ENCODE measurements at places on chromosomes 7 and 10.

DNA sequence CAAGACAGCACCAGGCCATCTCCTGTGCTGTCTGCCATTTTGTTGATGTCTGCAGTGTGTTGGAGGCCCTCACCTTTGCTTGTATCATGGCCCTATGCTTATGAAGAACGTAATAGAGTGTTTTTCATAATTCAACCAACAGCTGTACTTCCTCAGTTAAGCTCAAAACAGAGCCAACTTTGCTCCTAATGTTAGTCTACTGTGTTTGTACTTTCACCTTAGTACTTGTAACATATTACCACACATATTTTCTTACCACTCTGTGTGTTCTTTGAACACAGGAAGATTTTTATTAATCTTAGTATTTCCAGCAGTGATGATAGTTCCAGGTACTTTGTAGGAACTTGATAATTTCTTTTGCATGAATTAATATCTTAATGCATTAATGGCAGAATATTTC lies 5.9 kb downstream of the ZNF33A start:
- no peak for DNase-seq

DNA sequence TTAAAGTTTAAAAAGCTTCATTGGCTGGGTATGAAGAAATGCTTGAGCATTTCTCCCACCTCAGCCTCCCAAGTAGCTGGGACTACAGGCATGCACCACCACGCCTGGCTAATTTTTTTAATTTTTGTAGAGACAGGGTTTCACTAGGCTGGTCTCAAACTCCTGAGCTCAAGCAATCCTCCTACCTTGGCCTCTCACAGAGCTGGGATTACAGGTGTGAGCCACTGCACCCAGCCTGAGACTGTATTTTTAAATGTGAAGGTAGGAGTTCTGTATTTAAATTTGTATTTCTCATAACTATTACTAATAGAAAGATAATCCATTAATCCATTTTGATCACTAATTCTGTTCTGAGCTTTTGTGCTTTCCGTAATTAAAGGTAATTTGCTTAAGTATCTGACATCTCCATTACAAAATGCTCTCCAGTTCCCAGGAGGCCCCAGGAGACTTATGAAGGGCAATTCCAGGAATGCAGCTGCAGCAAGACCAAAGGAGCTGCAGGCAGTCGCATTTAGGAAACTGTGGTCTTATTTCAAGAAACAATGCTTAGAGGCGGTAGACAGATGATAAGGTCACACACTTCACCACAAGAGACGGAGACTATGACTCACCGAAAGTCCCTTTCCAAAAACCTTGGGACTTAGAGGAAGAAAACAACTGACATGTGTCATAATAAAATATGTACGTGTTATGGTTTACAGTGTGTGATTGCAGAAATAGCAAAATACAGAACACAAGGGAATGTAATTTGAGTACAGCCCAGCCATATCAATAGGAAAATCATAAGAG lies 23.3 kb downstream of the YAE1 start:
- no peak for DNase-seq

DNA sequence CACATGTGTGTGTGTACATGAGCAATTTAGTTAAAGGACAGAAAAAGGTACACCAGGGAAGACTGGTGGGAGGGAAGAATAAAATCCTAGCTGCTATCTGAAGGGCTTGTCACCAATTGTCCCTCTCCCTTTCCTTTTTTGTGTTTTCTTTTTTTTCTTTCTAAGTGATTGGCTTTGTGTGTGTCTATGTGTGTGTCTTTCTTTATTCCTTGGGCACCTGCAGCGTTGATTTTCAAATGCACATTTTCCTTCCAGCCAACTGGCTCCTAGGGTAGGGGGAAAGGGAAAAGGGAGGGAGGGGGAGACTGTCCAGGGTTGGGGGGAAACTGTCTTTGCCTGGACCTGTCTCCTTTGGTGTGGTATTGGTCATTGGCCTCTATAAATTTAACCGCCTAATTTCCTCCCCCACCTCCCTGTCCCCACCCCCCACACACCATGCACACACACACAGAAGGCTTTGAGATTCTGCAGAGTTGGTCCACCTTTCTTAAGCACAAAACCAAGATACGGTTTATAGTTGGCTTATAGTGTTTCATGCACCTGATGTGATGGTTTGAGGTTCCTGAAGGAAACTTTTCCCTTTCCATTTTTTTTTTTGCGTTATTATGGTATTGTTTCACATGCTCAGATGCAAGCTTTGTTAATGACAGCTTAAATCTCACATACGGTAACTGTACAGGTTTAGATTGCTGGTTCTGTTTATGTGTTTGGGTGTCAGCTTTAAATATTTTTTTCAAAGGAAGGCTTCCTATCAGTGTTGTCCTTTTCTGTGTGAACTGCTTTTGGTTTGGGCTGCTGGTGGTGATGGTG lies 2.6 kb downstream of the AUTS2 start:
- no peak for DNase-seq

GRCh38 chr7:64183126-64183742 lies 23.8 kb upstream of the ZNF735 start:
- DNase-seq, result peak; percentile 1

- no peak for DNase-seq
Measured at GRCh38 chr10:105827133-105827532, 1186.0 kb downstream of the SORCS3 start.

DNA sequence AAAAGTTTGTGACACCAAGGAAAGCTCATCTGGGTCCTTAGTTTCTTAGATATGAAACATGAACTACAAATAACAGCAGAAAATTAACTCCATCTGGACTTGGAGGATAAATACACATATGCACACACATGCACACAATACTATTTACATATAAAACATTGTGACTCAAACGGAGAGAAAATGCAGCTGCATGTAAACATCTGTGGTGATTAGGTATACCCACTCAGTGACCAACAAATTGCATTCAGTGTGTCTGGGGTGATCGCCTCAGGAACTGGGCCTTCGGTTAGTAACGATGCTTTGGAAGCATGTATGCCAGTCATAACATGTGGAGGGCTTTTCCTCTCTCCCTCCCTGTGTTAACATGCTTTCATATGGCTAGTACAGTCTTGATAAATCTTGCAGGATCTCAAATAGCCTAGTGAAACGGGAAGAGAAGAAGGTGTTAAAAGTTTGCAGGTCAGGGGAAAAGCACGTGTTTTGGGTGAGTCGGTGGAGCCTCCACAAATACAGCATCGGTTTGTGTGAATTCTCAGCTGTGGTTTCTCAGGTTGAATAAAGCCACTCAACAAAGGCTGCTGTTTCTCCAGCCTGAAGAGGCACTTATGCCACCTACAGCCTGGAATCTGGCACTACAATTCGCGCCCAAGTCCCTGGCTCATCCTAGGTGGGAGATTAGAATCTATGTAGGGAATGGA lies 8.7 kb upstream of the GLRX3 start:
- DNase-seq, result peak; percentile 16

DNA sequence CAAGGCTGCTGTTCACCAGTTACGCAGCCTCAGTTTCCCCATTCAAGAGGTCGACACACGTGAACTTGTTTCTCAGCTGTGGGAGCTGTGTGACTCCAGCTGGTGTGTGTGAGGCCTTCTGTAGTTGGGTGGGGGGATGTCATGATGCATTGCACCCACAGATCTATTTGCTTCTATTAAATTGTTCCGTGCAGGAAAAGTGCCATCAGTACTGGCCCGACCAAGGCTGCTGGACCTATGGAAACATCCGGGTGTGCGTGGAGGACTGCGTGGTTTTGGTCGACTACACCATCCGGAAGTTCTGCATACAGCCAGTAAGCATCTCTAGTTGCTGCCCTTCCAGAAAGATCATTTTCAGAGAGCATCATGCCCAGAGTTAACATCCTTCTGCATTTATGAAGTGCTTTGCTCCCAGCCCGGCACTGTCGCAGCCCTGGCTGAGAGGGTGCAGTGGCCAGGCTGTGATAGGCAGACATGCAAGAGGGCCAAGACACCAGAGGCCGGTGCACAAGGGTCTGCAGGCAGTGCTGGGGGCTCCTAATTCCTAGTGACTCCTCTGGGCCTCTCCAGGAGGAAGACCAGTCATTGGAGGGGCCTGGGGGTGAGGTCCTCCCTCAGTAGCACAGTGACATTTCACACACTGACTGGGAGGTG lies 60.2 kb downstream of the MKI67 start:
- no peak for DNase-seq

- no peak for DNase-seq
Measured at GRCh38 chr10:69303632-69304051, 25.3 kb downstream of the HK1 start.

DNA sequence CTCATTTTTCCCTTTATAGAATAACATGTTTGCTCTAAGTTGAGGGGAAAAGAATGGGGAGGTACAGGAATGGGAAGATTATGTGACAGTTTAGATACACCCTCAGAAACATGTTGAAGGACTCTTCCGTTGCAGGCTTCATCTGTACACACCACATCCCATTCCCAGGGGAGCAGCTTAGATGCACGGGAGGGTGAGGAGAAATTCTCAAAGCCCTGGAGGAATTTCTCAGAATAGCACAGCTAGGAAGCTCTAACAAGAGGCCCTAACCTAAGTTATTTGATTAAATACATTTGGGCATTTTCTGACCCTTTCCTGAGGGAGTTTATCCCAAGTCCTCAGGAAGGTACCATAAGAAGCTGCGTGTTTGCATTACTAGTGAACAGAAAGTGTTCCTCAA lies 660.2 kb upstream of the IGFBP3 start:
- DNase-seq, result no peak

GRCh38 chr10:132385721-132386418 lies 11.1 kb upstream of the PWWP2B start:
- DNase-seq, result no peak

DNA sequence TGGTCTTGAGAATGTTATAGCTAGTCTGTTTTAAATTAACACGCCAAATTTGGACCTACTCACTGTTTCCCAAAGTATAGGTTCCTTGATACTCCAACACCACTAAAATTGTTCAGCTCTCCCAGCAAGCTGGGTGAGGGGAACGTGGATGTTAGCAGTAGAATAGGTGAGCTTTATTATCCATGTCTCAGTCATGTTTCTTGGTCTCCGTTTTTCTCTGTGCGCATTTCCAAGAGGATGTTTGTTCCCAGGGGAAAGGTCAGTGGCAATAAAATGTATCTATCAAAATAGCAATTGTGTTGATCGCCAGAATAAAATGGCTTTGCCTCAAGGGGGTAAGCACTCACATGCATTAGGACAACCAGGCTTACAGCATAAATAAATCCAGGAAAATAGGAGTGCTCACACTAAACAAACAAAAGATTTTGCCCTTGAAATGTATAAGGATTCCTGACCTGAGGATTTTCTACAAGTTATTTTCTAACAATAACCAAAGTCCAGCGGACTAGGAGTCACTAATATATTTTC lies 187.0 kb upstream of the C7orf33 start:
- no peak for DNase-seq

- no peak for DNase-seq
Measured at GRCh38 chr7:104431930-104432329, 103.5 kb downstream of the LHFPL3 start.

- no peak for DNase-seq
Measured at GRCh38 chr10:63940277-63940922, 419.2 kb downstream of the REEP3 start.

DNA sequence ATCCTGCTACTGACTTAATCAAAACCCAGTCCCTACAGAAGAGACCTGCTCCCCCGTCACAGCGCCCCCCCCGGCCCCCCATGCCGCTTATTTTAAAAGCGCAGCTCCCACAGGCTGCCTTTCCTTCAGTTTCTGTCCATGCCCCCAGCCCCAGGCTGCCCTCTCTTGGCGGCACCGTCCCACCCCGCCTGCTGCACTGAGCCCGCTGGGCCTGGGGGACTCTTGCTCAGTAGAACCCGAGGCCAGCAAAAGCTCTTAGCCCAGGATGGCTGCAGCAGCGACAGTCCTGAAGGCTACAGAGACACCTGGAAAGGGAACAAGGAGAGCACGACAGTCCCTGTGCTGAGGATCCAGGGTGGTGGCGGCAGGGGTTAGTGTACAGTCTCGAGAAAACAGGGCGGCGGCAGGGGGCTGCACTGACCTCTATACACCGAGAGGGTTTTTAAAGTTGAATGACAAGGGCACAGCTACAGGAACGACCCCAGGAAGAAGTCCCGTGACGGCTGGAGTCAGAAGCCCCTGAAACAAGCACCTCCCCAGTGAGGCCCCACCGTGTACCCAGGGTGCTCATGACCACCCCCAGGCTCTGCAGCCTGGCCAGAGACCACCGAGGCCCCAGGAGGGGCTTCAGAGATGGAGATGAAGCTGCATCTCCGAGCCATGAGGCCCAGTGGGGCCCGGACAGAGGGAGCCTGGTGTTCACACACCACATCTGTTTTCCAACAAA lies 54.4 kb downstream of the ZRANB1 start:
- no peak for DNase-seq

- DNase-seq, result no peak
Measured at GRCh38 chr7:129401228-129401966, 32.8 kb upstream of the STRIP2 start.

DNA sequence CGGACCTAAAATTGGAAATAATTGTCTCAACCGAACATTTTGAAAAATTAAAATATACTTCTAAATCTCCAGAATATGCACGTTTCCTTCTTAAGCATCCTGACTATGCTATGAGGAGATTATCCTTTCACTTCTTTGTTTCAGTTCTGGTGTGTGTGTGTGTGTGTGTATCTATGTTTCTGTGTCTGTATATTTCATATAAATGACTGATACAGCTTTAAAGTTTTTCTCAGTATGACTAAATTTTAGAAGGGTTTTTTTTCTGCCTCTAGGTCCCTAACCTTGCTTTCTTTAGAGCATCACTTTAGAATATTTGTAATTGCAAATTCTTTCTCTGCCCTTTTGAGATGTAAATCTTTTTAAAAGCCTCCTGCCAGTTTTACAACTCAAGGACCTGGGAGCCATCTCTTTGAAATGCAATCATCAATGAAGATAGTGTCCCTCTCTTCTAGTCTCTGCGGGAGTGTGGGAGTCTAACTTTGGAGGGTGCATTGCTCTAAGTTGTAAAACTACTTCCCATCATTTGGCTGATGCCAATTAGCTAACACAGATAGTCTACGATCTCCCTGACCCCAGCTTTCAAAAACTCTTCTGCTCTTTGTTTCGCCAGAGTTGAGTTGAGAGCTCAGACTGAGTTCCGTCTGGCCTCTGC lies 782.0 kb upstream of the ZWINT start:
- DNase-seq, result no peak

- DNase-seq, result no peak
Measured at GRCh38 chr7:149422914-149423301, 38.0 kb downstream of the ZNF777 start.
